GDM1 (cell line): ENCODE measurements at places on chromosomes 4 and X.

GRCh38 chr4:81503586-81503985, 31.9 kb upstream of the RASGEF1B start:
- no peak for DNase-seq

DNA sequence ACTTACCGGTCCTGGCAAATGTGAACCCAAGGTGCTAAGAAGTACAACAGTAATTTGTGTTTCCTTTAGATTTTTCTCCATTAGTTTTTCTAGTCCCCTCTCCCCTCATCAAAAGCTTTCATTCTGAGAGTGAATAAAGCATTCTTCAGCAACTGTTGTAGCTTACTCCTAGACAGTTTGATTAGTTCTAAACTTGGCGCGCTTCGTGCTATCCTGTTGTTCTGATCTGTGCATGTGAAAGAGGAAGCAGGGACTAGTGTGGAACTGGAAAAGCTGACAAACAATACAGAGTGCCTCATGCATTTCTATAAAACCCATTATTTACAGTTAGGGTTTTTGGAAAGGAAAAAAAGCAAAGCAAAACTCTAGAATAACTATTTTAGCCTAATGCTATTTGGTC, 556.9 kb upstream of the SLIT2 start:
- no peak for DNase-seq

GRCh38 chr4:189001283-189001970, 862.2 kb downstream of the TRIML1 start:
- DNase-seq = no peak

DNA sequence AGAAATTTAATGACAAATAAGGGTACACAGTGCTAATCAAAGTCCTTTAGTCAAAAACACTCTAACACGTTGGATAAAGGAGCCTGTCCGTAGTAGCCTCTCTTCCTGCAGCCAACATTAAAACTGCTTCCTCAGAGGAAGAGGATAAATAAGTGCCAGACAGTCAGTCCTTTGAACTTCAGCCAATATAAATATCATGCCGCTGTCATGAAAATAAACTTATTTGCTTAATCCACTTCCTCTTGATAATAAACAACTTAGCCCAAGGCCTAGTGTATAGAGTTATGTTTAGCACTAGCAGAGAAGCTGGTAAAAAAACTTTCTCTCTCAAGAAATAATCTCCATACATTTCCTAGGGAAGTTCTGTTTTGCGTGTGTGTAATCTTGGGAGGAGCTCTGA, 196.7 kb downstream of the HS3ST1 start:
- DNase-seq = no peak

GRCh38 chr4:105186701-105187161, 40.1 kb downstream of the TET2 start:
- DNase-seq = no peak

DNA sequence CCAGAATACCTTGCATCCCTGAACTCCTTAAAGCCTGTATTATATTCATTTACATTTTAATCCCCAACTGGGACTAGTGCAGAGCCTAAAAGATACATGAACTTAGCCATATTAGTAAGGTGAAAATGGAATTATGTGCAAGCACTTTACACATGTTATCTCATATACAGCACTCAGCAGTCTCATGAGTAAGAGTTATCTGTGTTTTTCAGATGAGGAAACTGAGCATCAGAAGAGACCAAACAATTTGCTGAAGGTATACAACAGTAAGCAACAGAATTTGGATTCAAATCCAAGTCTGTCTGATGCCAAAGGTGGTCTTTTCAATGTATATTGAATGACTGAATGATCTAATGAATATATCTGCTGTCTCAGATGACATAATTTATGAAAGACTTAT, 12.3 kb downstream of the ATP7A start:
- no peak for DNase-seq

GRCh38 chrX:119168104-119168503, 40.5 kb upstream of the KIAA1210 start:
- no peak for DNase-seq

DNA sequence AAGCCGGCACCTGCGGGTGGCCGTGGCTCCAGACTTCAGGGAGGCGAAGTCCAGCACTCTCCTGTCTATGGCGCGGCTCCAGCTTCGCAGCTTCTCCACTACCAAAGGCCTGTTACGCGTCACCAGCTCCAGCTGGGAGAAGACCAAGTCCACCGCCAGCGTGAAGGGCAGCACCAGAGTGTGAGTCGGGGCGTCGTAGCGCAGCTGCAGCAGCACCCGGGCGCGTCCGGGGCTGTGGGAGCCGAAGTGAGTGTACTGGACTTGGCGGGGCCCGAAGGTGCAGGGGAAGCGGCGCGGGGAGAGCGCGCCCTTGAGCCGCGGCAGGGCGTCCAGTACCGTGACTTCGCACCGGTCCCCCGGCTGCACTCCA, 444 bp downstream of the FREM3 start:
- no peak for DNase-seq

DNA sequence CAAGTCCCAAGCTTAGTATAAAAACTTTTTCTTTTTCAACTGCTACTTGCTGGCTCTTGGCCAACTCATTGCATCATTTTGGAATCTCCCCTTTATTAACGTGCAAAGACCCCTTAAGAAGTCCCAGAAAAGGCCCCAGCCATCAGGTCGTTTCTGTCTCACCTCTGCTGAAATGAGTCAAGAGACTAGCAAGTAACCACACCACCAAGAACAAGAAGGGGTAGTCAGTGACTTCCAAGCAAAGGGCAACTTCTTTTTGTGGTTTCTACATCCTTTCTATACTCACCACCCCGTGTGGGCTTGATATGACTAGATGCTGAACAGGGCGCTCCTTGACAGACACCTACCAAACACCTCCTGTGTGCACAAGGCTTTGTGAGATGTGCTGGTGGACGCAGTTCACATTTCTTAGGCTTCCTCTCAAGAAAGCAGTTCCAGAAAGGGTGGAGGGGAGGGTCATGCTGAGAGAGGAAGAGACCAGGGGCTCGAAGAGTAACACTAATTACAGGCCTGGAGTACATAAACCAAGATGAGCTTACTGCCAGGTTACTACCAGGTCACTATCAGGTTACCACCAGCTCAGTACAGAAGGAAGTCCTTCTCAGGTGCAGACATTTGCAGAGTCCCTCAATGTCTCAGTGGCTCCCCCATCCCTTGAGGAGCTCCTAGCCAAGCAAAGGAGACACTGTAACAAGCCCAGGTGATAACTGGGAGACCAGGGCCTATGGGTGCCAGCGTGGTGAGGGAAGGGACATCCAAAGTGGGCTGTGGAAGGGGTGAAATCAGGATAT, 19.3 kb downstream of the JAKMIP1 start:
- DNase-seq = no peak

DNA sequence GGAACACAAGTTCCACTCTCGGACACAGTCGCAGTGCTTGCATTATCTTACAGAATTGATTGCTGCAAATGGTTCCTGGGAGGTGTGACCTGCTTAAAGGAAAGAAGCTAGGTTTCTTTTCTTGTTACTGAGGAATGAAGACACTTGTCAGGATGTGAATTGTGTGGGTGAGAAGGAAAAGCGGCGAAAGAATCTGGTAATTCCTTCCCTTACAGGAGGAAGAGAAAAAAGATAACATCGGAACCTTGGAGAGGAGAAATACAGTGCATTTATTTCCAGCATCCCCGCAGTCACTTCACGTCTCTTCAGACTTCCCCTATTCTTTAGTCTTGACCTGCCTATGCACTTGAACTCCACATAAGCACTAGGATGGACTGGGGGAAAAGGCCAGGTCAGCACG, 389 bp upstream of the CCSER1 start:
- DNase-seq = no peak

- DNase-seq = no peak
These were observed 13.0 kb upstream of the SLC25A5 start for GRCh38 chrX:119455264-119455663.

DNA sequence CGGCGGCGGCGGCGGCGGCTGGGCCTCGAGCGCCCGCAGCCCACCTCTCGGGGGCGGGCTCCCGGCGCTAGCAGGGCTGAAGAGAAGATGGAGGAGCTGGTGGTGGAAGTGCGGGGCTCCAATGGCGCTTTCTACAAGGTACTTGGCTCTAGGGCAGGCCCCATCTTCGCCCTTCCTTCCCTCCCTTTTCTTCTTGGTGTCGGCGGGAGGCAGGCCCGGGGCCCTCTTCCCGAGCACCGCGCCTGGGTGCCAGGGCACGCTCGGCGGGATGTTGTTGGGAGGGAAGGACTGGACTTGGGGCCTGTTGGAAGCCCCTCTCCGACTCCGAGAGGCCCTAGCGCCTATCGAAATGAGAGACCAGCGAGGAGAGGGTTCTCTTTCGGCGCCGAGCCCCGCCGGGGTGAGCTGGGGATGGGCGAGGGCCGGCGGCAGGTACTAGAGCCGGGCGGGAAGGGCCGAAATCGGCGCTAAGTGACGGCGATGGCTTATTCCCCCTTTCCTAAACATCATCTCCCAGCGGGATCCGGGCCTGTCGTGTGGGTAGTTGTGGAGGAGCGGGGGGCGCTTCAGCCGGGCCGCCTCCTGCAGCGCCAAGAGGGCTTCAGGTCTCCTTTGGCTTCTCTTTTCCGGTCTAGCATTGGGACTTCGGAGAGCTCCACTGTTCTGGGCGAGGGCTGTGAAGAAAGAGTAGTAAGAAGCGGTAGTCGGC, 528 bp downstream of the FMR1 start:
- DNase-seq = no peak

DNA sequence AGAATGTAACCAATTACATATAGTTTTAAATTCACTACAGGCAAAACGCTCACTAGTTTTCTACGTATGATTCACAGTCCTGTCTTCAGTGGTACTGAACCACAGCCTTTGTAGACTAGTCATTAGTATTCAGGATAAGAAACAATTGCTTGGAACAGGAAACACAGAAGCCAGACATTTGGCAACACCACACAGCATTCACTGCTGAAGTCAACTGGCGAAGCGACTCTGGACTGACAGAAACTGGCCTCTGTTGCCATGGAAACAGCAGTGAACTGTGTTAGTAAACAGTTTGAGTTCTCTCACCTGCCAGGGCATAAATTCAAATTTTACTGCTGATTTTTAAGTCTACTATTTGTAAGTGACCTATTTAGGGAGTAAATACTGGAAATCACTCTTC, 57.6 kb downstream of the MAPK10 start:
- no peak for DNase-seq

GRCh38 chr4:67691328-67691727, 9.6 kb downstream of the UBA6 start:
- no peak for DNase-seq

DNA sequence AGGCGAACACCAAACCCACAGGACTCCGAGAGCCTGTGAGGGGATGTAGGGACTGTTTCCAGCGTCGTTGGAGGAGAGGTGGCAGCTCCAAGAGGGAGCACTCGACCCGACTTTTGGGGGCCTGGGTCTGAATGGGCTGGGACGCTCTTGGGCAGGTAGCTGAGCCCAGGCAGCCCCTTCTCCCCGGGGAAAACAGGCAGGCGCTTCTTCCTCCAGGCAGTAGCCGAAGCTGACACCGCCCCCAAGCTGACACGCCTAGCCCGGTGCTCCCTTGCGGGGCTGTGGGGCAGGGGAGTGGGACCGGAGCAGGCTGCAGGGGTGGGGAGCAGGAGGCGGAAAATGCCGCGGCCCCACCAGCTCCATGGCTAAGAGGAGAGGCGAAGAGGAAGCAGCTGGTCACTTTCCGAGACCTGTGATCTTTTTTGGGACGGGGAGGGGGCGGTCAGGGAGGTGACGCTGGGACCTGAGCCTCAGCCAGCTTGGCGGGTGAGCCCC, 4.2 kb downstream of the NKX1-1 start:
- DNase-seq = no peak

DNA sequence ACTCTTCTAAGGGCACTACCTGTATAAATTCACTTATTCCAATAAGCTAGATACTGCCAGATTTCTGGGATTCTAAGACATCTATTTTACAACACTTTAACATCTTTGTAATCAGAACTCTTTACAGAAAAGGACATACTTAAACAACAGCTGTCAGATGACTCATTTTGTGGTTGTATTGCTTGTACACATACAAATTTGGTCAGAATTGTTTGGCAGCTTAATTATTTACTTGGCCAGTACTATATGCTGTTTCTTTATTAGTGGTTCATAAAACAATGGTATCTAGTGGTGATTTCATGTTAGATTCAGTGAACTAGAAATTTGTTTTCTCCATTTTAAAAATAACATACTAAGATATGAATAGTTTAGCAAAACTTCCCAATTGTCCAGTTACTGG, 27.2 kb downstream of the PALLD start:
- no peak for DNase-seq

DNA sequence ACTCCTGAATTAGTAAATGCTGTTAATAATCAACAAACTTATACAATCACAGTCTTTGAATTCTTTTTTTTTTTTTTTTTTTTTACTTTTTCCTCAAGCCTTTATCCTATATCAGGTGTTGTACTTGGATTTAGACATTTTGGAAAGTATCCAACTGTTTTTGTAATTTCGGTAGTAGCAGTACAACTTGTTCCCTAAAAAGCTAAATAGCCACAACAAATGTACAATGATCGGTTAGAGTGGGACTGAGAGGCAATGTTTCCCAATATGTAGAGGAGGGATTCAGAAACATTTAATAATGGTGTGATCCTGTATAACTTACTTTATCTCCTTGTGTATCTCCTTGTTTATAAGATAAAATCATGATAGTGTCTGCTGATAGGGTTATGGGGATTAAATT, 343.1 kb downstream of the GRID2 start:
- no peak for DNase-seq

DNA sequence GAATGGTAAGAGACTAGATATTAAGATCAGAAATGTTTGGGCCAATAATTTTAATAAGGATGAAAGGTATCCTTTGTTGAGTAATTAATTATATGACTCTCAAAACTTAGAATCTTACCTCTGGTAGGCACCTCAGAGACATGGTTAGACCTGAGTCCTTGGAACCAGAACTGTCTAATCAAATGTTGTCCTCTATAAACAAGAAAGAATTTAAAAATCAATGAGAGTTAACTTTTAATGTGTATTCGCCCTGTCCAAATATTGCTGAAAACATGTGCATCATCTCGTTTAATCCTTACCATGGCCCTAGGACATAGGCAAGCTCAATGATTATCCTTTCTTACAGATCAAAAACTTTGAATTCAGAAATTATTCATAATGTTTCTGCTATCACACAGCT, 24.0 kb upstream of the NUDT11 start:
- no peak for DNase-seq

DNA sequence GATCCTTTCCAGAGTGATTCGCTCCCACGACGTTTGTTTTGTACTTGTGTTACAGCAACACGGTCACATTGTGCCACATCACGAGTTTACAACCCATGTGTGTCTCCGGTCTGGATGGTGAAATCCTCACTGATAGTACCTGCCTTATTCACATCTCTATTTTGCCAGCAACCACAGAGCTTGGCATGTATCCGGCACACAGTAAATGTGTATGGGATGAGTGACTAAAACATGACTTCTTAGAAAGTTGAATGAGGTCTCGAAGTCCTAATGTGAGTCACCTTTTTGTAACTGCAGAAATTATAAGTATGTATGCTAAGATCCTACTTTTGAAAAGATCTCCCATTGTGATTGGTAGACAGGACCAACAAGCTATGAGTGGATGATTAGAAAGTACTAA, 7.5 kb downstream of the STOX2 start:
- no peak for DNase-seq
